Suprapubic skin (tissue), 4 donors: ENCODE measurements at places on chromosomes 13 and 19.

DNA sequence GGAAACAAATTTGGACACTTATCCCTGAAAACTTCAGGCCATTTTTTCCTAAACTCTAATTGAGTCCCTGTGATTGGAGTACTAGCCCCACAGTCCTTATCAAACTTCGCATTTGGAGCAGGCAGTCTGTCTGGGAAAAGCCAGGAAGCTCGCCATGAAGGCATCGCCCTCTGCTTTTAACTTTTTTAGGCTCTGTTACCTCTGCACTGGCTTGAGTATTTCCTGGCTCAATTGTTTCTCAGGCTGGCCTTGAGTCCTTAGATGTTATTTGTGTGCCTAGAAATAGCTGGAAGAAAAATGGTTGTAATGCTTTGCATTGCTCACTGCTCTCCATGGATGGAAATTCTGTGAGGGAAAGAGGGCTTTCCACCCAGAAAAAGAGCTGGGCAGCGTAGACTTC, 24.2 kb downstream of the ACTN4 start:
- no peak for DNase-seq

DNA sequence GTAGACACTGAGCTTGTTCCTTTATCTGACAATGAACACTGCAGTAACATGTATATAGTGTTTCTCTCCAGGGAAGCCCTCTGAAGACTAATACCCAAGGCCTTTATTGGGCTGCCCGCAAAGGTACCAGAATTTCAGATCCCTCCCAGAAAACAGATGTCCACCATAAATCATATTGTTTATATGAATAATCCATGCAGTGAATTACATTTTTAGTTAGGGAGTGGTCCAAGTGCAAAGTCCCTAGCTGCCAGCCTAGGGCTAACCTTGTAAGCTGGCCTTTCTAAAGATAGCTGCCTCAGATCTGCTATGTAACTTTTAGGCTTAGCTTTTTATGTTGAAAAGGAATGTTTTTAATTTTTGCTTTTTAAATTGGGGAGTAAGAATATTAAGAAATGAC, 44.7 kb downstream of the TDRD3 start:
- DNase-seq, result no peak

DNA sequence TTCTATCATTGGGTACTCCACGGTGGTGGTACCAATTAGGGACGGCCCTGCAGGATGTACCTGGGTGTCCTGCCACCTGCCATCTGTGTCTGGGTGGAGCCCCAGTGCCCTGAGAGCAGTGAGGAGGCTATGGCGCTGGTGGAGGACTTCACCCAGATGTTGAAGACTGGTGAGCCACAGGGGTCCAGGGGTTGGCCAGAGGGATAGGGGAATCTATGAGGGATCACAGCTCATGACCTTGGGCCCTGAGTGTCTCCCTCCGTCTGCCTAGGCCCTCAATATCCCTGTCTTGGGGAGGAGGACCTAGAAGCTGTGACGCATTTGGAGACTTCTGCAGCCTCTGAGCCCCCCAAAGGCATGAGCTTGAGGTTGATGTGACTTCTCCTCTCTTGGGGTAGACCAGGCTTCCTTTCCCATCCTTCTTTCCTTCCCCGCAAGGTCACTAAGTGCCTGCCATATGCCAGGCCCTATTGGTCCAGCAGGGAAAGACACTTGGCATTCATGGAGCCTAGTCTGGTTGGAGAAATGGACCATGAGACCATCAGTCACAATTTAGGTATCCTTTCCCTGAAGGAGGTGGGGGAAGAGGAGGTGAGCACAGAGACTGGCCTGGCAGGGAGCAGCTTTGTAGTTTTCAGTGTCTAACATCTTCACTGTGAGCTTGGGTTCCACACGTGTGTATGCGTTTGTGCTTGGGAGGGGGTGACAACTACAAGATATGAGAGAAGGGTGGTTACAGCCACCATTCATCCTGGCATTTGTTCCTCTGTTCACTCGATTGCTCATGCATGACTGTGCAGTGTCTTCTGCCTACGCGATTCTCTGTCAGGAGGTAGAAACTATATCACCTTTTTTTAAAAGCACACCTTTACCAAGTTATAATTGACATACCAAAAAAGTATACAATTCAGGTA, 5.1 kb upstream of the MZF1 start:
- peak; percentile 50 for DNase-seq

DNA sequence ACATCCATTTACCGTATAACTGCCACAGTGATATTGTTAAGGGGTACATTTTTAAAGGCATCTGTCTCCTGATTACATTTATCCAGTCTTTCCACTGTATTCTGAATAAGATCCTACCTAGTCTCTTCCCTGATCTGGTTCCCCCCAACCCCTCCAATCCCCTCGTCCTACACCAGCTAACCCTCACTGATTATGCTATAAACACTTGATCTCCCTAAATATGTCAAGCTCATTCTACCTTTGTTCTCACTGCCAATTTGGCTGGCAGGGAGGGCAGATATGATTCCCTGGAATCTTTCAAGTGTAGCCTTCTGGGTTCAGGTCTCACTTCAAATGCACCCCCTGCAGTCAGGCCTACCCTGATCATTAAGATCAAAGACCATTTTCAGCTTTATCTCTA, 1379.8 kb upstream of the MIR17HG start:
- DNase-seq, result no peak

GRCh38 chr13:21673539-21673788, 2.6 kb downstream of the FGF9 start:
- DNase-seq, result no peak

- no peak for DNase-seq
Observed at GRCh38 chr13:37686501-37686900, 87.9 kb upstream of the POSTN start.

DNA sequence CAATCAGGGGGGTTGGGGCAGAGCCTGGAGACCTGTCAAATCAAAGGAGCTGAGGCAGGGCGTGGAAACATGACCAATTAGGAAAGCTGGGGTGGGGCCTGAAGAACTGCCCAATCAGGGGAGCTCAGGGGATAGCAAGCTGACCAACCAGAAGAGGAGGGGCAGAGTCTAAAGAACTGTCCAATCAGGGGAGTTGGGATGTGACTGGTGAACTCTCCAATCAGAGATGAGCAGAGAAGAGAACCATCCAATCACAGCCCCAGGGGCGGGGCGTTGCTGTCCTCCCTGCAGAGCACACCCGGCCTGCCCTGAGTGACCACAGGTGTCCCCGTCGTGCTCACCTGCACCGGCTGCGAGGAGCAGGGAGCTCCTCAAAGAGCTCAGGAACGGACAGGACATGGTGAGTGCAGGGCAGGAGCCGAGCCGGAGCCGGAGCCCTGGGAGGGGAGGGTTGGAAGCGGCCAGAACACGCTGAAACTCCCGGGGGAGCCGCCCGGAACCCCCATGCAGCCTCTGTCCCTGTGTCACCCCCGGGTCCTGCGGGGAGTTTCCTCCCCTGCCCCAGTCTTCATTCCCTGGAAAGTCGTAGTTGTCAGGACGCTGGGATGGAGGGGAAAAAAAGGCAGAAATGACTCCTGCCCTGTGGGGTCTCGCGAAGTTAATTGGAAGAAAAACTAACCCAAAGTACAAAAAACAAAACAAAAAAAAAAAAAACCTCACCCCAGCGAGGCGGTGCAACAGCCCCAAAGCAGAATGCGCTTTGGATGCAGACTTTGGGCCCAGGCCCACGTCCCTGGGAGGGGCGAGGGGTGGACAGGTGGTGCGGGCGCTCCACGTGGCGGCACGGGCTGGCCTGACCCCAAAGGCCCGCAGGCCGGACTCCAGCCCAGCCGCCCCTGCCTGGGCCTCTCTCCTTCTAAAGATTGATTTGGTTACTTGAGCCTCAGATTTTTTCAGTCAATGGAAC, at the start of gene ZNF556:
Gene ZNF556, plus strand, starts transcription at position 311 of the 967 bp plus-strand sequence. Its CDS starts 87 bp downstream, at position 398.
- no peak for DNase-seq

DNA sequence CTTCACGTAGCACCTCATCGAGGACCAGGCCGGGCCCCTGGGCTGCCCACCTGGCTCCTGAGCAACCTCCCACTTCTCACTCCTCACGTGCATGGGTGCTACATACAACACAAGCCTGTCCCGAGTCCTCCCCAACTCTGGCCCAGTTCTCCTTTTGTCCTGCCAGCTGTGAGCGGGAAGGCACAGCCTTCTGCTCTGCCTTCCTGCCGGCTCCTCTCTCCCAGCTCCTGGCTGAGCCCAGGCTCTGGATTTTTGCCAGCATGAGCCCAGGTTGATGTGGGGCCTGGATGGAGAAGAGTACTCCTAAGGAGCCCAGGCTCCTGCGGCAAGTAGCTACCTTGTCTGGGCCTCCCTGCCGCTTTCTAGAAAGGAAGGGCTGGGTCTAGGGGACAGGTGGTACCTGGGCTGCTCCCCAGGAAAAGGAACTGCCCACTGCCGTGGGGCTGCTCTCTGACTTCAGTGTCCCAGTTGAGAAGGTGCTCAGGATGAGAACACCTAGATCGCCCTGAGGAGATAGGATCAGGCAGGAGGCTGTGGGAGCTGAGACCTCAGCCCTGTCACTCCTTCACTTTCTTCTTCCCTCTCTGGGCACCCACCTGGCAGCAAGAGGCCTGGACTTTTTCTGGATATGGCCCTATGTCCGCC, 23.6 kb downstream of the LYL1 start:
- no peak for DNase-seq

DNA sequence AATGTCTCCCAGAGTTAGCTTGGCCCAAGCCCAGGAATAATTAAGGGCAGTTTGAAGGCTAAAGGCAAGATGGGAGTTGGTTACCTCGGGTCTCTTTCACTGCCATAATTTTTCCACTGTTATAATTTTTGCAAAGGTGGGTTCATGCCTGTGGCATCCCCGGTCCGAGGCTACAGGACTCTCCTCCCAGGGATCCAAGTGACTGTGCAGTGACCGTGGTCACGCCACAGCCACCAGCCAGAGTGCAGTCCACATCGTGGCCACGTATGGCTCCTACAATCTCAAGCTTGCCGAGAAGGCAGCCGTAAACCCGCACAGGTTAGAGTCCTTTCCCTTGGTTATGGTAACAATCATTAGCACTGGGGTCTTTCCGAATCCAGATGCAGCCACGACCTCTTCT, 36.8 kb downstream of the C13orf46 start:
- no peak for DNase-seq

GRCh38 chr19:9645472-9645871, 24.4 kb upstream of the ZNF561 start:
- no peak for DNase-seq

- no peak for DNase-seq
Observed at GRCh38 chr13:36795463-36795862, 23.6 kb upstream of the RFXAP start.

GRCh38 chr13:28380319-28380718, 114.6 kb downstream of the FLT1 start:
- DNase-seq, result no peak

GRCh38 chr13:41610404-41610803, 153.1 kb downstream of the RGCC start:
- DNase-seq, result no peak

DNA sequence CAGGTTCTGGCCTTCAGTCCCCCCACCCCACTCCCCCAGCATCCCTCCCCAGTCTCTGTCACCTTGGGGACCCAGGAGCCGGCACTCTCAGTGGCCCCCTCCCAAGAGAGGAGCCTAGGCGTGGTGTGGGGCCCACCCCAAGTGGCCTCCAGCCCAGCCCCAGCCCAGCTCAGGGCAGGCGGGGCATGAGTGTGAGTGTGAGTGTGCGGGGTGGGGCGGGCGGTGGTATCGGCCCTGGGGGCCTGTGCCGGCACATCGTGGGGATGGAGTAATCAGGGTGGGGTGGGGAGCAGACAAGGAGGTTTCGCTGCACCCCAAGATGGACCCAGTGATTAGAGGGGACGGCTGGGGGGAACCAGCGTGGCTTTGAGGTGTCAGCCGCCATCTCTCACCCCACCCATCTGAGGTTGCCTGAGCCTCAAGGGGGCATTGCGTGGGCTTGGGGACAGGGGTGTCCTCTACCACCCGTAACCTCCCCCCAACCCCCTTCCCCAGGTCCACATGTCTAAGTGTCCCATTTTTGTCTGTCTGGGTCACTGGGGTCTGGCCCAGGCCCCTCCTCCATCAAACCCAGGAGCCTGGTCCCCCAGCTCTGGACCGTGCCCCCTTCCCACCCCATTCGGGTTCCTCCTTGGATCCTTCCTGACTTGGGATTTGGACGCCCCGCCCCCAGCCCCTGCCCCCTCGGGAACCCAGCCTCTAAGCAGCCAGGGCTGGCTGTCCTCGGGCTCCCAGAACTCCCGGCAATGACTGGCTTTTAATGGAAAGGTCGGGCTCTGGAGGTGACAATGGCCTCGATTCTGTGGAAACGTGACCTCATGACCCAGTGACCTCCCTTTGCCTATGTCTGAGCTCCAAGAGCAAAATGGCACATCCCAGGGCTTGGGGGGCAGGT, 6.9 kb upstream of the SULT2B1 start:
- no peak for DNase-seq

- DNase-seq, result peak; percentile 75
Observed at GRCh38 chr19:32287811-32288227, 57.6 kb upstream of the ZNF507 start.

DNA sequence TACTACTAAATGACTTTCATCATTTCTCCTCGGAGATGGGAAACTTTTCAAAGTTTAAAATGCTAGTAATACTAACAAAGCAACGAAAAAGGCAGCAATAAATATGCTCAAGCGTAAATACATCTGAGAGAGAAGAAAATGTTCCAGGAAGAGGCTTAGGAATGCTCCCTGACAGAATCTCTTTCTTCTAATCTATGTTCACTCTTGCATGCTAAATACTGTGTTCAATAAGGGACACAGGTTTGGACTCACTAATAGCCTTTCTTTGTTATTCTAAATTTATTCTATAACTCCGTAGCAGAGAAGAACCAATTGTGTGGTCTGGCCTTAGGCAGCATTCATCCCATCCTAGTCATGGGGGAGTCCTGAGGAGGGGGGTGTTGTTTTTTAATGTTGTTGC, 823.0 kb downstream of the PCDH9 start:
- no peak for DNase-seq

- no peak for DNase-seq
Observed at GRCh38 chr13:28539625-28540286, 44.8 kb upstream of the FLT1 start.

DNA sequence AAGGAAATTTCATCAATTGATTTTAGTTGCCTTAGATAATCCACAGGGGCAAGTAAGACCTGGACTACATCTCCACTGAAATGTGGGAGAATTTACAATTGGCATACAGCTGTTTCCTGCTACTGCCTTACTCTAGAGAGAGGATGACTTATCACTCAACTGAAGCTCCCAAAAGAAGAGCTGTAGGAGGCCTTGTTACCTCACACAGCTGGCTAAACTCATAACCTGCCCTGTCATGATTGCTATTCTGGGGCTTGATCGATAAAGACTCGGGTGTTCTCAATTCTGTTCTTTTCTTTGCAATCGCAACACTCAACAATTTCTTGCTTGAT, 1396.4 kb downstream of the EFNB2 start:
- DNase-seq, result no peak

GRCh38 chr13:50387051-50387581, 371.9 kb downstream of the KCNRG start:
- no peak for DNase-seq

- no peak for DNase-seq
Observed at GRCh38 chr19:1133471-1133929, 29.7 kb downstream of the GPX4 start.

GRCh38 chr13:37956536-37956935, 87.0 kb upstream of the TRPC4 start:
- no peak for DNase-seq
